ENCODE measurements at places on chromosomes 11 and 22.

- DNase-seq: no peak
Observed at GRCh38 chr22:49357661-49358440, 469.8 kb downstream of the BRD1 start.

GRCh38 chr11:76293189-76293631 lies 86.9 kb upstream of the WNT11 start:
- DNase-seq: no peak

- no peak for DNase-seq
Observed at GRCh38 chr11:70423523-70424505, 25.5 kb downstream of the CTTN start.

- no peak for DNase-seq
Observed at GRCh38 chr11:81420668-81421250, 1312.9 kb downstream of the FAM181B start.

GRCh38 chr22:42630901-42631602 lies 9.3 kb downstream of the ATP5MGL start:
- DNase-seq: no peak

DNA sequence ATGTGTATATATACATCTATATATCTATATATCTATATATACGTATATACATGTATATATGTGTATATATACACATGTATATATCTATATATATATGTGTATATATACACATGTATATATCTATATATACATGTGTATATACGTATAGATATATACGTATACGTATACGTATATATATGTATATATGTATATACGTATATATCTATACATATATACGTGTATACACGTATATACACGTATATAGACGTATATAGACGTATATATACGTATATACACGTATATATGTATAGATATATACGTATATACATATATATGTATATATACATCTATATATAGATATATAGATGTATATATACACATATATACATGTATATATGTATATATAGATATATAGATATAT lies 25.1 kb upstream of the CAPRIN1 start:
- no peak for DNase-seq

DNA sequence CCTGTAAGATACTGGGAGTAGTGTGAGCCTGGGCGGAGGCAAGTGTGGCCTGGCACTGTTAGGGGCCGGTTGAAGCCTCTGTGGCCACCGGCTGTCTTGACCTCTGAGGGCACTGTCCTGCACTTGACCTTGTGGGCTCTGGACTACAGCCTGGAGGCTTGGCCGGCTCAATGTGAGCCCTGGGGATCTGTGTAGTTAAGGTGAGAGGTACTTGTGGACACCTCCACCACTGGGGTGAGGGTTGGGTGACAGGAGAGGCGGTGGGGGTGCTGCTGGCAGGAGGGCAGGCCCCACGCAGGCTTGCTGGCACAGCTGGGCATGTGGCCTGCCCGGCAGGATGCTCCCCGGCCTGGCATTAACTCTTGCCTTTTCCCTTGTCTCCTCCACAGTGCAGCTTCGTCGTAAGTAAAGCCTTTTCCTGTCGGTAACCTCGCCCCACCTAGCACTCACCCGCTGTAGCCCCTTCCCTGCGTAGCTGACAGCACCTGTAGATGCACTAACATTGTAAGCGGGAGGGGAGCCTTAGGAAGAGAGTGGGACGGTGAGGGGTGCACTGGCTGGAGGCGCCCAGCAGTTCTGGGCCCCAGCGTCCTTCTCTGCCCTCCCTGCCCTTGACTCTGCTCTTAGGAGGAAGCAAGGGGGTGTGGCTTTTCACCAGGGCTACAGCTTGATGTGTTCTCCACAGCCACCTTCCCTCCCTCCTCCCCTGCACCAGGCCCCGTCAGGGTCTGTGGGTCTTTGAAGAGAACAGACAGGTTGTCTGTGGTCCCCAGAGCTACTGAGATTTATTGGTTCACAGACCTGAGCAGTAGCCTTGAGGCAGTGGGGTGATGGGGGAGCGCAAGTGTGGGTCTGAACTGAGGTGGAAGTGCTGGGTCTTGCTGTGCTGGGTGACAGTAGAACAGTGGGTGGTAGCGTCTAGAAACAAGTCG lies 17.6 kb downstream of the INCENP start:
- DNase-seq: no peak

DNA sequence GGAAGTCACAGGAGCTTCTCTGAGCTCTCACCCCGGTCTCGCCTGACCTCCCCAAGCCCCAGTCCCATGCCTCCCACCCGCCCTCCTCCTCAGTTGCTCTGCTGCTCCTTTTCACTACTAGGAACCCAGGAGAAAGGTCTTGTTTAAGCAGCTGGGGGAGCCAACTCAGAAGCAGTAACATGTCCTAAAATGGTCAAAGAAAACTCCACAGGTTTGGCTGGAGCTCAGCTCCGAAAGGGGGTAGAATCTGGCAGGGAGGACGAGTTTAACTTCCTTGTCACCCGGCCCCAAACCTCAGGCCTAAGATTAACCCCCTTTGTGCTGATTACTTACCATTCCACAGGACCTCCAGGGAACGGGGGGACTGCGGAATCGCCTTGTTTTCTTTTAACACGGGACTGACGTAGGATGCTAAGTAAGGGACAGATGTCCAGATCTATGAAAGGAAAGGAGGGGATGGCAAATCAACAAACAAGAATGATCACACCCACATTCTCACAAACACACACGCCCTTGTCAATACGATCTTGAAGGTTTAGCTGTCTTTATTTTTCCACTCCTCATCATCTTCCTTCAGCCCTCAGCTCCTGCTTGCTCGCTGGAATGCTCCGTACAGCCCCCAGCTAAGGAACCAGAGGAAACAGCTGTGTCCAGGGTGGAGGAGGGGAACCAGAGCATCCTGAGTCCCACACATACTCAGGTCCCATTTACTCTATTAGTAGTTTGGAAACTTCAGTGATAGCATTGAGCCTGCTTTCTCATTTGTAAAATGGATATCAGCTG lies 13.5 kb downstream of the PCSK7 start:
- DNase-seq: no peak

DNA sequence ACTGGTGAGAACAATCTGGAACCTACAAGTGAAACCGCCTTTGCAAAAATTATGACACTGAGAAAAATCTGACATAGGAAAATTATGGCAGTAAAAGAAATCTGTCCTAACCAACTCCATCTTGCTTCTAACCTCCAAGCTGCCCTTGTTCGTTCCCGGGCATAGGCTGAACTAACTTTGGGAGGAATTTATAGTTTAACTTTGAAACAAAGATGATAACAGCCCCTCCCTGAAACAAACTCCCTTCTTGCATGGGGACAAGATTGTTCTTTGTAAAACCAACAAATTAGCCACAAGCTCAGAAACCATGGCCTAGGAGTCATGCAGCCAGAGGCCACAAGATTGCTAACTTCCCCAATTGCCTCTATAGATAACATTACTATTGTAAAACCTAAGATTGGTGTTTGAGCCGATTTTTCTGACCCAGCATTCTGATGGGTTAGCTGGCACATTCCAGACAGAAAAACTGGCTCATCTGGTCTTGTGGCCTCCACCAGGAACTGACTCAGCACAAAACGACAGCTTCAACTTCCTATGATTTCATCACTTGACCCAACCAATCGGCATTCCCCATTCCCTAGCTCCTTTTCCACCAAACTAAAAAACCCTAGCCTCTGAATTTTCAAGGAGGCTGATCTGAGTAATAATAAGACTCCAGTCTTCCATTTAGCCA lies 3.6 kb upstream of the CCDC81 start:
- no peak for DNase-seq

DNA sequence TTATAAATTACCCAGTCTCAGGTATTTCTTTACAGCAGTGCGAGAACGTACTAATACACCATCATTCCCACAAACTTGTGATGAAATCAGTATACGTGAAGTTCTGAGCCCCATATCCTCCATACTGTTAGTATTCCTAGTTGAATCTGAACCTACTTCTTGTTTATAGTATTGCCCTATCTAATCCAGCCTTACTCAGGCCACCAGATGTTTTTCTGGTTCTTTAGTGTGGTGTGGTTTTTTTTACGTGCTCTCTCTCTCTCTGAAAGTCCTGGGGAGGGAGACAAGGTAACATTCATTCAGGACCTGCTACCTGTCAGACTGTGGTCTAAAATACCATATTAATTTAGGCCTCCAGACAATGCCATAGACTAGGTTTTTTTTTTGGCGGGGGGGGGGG lies 47.6 kb upstream of the TEAD1 start:
- DNase-seq: no peak

- no peak for DNase-seq
Observed at GRCh38 chr11:29351301-29351873, 665.4 kb downstream of the KCNA4 start.

DNA sequence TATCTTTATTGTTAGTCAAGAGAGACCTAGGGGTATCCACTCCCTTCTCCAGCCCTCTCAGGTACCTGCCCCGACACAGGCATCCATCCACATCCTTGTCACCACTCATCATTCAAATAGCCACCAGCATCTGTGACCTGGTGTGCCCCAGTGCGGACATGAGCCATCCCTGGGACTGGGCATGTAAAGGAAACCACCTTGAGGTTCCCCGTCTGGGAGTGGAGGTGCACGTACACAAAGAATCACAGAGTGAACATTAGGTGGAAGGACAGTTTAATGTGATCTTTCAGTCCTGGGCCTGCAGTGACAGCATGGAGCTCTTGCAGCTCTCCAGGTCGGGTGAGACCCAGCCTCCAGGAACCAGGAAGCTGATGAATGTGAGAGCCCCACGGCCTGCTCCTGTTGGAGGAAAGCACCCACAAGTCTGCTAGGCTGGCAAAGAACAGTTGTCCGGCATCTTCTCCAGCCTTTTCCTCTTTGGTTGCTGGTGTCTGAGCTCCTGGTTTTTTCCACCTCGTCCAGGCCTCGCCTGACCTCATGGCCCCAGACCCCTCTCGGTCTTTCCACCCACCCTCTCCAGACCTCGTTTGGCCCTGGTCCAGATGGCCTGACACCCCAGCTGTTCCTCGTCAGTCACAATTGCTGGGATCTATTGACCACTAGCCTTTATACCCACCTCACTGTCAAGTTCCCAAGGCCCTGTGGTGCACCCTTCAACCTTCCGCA lies 16.5 kb downstream of the PSMD13 start:
- no peak for DNase-seq

- DNase-seq: no peak
Observed at GRCh38 chr11:74505911-74506310, 12.4 kb upstream of the LIPT2 start.

DNA sequence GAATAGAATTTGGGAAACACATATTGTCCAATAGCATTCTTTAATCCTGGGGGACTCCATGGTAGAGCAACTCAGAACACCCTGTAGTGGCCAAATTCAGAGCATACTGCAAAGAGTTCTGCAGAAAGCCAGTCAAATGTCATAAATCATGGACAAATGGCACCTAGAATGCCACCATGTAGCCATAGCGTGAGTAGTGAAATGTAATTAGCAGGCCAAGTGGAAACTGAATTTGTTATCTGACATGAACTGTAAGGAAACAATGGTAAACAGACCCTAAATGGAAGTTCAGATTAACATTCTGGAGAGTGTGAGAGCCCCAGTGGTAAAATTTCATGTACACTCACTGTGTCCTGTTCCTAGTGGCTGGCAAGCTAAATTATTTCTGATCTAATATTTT lies 7.0 kb upstream of the PRSS23 start:
- no peak for DNase-seq

GRCh38 chr11:110000850-110001249 lies 92.3 kb upstream of the ZC3H12C start:
- DNase-seq: no peak

GRCh38 chr22:35152316-35152715 lies 86.4 kb downstream of the ISX start:
- no peak for DNase-seq

DNA sequence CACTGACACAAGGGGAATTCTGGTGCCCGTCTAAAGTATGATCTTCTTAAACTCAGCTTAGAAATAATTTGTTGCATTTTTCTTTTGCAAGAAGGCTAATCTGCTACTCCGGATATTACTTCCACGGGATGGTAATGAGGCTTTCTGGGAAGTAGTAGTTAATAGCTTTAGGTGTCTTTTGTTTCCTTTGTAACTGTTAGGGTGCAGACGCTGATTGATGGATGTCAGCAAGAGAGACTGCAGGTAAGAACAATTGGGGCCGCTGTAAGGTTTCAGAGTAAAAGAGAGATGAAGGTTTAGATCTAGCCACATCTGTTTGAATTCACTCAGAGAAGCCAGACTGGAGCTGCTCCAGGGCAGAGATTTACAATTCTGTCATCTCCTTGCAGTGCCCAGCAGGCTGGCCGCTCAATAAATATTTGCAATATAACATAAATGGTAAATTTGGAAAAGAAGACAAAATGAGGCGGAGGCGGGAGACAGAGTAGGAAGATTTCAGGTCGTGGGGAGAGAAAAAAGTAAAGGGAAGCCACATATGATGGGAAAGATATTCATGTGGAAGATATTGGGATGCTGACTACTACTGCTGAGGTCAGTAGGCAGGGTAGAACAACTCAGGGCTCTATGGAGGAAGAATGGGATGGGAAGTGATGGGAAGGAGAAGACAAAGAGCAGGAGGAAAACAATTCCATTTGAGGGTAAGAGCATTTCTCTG lies 320.5 kb downstream of the AASDHPPT start:
- no peak for DNase-seq

DNA sequence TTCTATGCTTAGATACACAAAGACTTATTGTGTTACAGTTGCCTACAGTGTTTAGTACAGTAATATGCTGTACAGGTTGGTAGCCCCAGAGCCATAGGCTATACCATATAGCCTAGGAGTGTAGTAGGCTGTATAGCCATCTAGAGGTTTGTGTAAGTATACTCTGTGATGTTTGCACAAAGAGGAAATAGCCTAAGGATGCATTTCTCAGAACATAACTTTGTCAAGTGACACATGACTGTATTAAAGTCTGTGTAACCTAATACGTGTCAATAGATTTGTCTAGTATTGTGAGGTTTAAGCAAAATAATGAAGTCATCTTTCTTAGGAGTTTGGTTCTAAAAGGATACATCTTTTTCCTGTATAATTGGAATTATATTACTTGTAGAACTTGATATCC lies 5.5 kb downstream of the ZC3H12C start:
- no peak for DNase-seq

- DNase-seq: no peak
Observed at GRCh38 chr11:13042873-13043342, 33.8 kb downstream of the RASSF10 start.

GRCh38 chr22:24731761-24732160 lies 42.8 kb downstream of the PIWIL3 start:
- no peak for DNase-seq

DNA sequence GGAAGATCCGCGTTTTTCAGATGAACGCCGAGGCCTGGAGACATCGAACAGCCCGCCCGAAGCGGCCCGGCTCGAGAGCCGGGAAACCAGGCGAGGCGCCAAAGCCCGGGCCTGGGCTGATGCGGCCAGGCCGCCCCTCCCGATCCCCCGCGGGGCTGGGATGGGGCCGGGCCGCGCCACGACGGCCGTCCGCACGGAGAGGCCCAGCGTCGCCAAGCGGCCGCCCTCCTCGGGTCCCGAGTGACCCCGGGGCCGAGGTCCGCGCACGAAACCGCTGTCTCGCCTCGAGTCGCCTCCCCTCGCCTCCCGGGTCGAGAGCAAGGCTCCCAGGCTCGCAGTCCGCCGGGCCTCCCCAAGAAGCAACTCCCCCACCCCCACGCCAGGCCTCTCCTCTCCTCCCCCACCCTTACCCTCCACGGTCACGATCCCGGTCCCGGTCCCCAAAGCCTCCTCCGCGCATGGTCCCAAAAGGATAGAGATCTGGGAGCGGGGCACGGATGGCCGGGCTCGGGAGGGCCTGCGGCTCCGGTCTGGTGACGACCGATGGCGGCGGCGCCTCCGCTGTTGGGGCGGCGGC lies 482 bp downstream of the DDX17 start:
- peak; percentile 61 for DNase-seq
